ENCODE measurements at places on chromosomes 6 and 20.

- DNase-seq, result no peak
These were observed 21.2 kb downstream of the CLVS2 start for GRCh38 chr6:123017104-123017682.

DNA sequence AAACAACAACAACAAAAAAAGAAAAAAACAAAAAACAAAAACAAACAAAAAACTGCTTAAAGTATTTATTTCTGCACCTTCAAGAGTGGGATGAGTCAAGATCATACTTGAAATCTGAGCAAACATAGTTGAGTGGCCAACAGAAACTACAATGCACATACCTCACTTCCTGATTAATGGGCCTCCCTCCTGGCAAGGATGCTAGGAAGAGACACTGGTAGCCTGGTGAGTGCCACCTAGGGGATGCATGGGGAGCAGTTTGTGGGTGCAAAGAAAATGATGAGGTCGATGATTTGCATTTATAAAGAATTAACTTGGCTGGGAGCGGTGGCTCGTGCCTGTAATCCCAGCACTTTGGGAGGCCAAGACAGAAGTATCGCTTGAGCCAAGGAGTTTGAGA, 808.1 kb downstream of the MAFB start:
- peak; percentile 71 for DNase-seq

- peak; percentile 77 for DNase-seq
These were observed 93.8 kb downstream of the GMPR start for GRCh38 chr6:16332175-16332542.

GRCh38 chr6:96844530-96844929, 7.3 kb upstream of the GPR63 start:
- DNase-seq, result no peak

DNA sequence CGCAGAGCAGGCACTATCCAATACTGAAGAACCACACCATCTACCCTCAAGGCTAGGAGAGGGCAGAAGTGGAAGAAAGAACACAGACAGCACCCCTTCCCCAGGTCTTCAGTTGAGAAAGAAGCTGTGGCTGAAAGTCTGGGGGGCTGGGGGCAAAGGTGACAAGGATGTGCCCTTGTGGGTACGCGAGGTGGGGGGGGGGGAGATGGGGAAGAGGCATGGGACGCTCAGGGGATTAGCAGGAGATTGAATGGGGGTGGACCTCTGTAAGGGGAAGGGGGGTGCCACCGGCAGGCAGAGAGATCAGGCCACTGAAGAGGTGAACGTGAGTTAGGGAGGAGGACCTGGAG, 1.1 kb downstream of the B4GALT5 start:
- no peak for DNase-seq

DNA sequence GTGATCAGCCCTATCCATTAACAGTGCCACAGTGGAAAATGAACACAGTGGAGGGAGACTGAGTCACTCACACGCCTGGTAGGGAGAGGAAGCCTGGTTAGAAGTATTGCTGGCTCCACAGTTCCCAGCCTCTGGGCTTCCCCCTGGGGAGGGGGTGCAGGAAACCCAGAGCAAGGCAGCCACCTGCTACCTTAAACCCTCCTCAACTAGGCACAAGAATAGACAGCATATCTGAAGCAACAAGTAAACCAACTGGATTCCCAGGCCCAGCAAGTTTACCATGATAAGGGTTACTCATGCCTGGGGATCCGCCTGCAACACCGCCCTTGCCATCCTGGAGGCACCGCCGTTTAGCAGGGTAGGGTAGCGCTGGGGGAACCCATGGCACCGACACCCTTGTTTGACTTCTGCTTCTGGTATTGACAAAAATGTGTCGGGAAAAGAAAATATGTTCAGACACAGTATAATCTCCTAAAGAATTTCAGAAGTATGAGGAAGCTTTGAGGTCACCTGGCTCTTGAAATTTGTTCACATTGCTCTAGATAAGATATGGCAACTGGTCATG, 38.3 kb downstream of the SLC22A23 start:
- no peak for DNase-seq

- DNase-seq, result no peak
These were observed 218.3 kb upstream of the DTNBP1 start for GRCh38 chr6:15881150-15881549.

GRCh38 chr20:18989736-18990474, 176.3 kb downstream of the SCP2D1 start:
- no peak for DNase-seq

- no peak for DNase-seq
These were observed 68.3 kb upstream of the TNFRSF21 start for GRCh38 chr6:47377971-47378370.

GRCh38 chr6:149169761-149170511, 147.6 kb upstream of the TAB2 start:
- DNase-seq, result peak; percentile 35
